ENCODE measurements at places on chromosomes 5 and 9.

GRCh38 chr9:86945728-86946200 lies 1.5 kb downstream of the GAS1 start:
- no peak for DNase-seq

DNA sequence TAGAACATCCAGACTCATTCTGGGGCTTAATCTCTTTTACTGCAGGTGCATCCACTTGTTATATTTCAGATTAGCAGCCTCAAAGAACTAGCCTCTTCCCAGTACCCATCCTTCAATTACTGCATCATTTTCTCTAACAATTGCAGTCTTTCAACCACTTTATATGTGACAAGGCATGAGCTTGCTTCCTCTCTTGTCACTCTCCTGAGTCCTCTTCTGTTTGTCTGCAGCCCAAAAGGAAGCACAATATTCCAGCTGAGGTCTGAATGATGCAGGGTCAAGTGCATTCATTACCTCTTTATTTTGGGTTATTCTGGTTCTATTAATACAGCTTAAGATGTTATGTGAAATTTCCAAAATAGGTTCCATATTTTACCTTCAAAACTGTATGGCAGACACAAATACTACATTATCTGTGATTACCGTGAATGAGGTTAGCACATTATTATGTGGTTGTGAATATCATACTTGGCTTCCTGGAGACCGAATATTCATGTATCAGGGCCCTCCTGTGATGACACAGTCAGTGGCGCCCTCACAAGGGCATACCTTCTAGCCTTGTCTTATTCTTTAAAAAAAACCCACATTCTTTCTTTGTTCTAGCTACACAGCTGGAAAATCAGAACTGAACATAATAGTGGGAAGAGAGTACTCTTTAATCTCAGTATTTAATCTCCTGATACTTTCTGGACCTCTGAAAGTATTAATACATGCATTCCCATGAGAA lies 323.8 kb downstream of the PDE4D start:
- DNase-seq, result no peak

- no peak for DNase-seq
These were observed 17.4 kb downstream of the ZBTB43 start for GRCh38 chr9:126822278-126822677.

- DNase-seq, result peak; percentile 39
These were observed 138.1 kb downstream of the ATPSCKMT start for GRCh38 chr5:10111571-10111970.

- DNase-seq, result no peak
These were observed 26.7 kb downstream of the CSF1R start for GRCh38 chr5:150059623-150060022.

GRCh38 chr9:23683611-23684061 lies 142.4 kb downstream of the ELAVL2 start:
- DNase-seq, result no peak

- DNase-seq, result no peak
These were observed 2.9 kb upstream of the PTGS1 start for GRCh38 chr9:122367774-122368460.

DNA sequence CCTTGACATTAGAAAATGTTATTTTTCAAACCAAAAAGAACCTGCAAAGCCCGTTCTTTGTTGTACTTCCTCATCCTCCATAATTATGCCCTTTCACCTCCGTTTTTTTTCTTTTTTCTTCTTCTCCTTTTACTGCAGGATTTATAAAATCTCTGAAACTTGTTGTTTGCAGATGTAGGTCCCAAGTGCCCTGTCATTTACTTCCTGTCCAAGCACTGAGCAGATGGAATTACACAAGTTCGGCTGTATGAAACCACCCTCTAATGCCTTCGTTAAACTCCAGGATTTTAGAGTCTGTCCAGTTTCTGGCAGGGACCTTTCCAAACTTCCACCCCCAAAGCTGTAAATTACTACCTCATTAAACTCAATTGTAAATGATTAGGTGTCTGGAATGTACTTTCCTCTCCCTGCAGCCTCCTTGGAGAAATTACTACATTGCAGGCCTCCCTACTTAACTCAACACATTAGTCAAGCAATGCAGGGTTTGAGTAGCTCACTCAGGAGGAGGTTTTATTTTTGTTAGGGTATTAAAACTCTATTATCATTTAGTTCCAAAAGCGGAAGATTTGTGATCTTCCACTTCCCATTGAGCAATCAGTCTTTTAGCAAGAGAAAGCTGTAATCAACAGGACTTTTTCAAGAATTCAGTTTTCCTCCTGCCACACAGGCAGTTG lies 125.6 kb upstream of the LPAR1 start:
- DNase-seq, result no peak
